ENCODE measurements at places on chromosomes 7 and 10.
A peak's percentile ranks its signal among the peaks of the same experiment; 100 is the strongest.

- peak overlapping the region; percentile 97 for H3K4me3 ChIP-seq
- peak overlapping the region; percentile 94 for H3K27ac ChIP-seq
- no peaks in the 10 kb centered on the region for H3K27me3 ChIP-seq
- H3K36me3 ChIP-seq, result no peaks in the 10 kb centered on the region
- ATAC-seq, result peak; percentile 30
Measured at GRCh38 chr7:30285067-30285535, 704 bp downstream of the ZNRF2 start.

DNA sequence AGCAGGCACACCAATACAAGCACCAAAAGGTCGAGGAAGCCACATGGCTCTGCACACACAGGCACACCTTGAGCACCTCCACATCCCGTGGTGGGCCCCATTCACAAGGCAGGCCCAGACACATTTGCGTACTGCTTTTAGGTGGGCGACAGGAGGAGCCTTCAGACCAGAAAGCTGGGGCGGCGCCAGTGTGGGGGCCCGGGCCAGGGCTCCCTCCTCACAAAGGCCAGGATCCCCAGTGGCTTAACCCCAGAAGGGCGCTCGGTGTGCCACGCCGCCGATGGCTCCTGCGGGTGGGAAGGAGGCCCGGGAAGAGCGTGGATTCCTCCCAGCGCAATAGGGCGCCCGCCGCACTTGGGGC lies 2.8 kb upstream of the SMARCD3 start:
- no peaks in the 10 kb centered on the region for H3K36me3 ChIP-seq
- H3K4me3 ChIP-seq, result peak overlapping the region; percentile 69
- H3K27me3 ChIP-seq, result no peaks in the 10 kb centered on the region
- H3K27ac ChIP-seq, result peak overlapping the region; percentile 96
- no peaks in the 10 kb centered on the region for H3K4me1 ChIP-seq
- ATAC-seq, result no peak

- ATAC-seq, result no peak
- H3K27ac ChIP-seq, result peak overlapping the region; percentile 97
- peak overlapping the region; percentile 92 for H3K4me3 ChIP-seq
- H3K36me3 ChIP-seq, result no peaks in the 10 kb centered on the region
- H3K27me3 ChIP-seq, result no peaks in the 10 kb centered on the region
Measured at GRCh38 chr7:144834641-144835144, 1.2 kb downstream of the TPK1 start.

GRCh38 chr7:155234950-155235789 lies 62.5 kb upstream of the INSIG1 start:
- no peaks in the 10 kb centered on the region for H3K4me1 ChIP-seq
- no peak overlapping the region for H3K27ac ChIP-seq
- H3K36me3 ChIP-seq, result no peaks in the 10 kb centered on the region
- ATAC-seq, result no peak
- H3K4me3 ChIP-seq, result no peak overlapping the region

GRCh38 chr7:130387628-130388403 lies 7.5 kb downstream of the CPA1 start:
- no peaks in the 10 kb centered on the region for H3K27me3 ChIP-seq
- no peak overlapping the region for H3K4me3 ChIP-seq
- ATAC-seq, result peak; percentile 61
- H3K27ac ChIP-seq, result no peak overlapping the region

DNA sequence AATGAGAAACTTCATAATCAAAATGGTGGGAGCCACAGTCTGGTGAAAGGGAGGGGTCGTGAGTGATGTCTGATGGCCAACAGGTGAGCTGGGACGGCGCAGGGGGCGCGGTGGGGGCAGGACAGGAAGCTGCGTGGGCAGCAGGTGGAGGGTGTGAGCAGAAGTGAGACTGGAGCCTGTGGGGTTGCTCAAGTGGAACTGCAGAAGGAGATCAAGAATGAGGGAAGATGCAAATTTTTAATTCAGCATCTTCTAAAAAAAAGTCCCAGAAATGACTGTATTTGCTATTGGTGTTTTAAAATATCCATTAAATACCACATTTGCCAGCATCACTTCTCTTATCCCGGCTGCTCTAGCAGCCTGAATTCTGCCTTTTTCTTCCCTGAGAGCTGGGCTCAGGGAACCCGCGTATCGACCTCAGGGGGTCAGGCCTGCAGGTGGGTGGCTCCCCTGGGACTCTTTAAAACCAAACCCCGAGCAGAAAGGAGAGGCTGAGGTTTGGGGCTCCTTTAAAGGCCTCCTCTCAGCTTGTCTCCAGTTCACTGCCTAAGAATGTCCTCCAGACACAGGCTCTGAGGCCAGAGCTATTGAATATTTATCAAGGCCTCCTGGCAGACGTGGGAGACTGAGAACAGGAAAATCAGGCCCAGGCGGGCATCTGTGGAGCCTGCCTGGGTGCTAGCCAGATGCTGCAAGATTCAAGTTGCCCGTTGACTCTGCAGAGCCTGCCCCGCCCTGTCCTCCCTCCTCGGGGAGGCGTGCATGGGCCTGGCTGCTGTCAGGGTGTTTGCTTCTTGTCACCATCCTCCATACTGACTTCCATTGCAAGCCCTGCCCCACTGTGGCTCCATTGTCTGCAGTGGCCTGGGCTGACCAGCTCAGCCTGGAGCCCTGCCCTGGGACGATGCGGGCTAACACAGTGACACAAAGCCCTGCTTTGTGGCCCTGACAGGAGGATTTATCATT lies 53.9 kb downstream of the SYPL1 start:
- peak; percentile 61 for ATAC-seq
- H3K27ac ChIP-seq, result peak overlapping the region; percentile 21
- no peaks in the 10 kb centered on the region for H3K27me3 ChIP-seq
- H3K36me3 ChIP-seq, result no peaks in the 10 kb centered on the region
- H3K4me1 ChIP-seq, result peaks cover 52% of the 10 kb centered on the region

GRCh38 chr10:34701194-34701593 lies 113.9 kb downstream of the PARD3 start:
- no peaks in the 10 kb centered on the region for H3K27me3 ChIP-seq
- no peak overlapping the region for H3K27ac ChIP-seq
- no peaks in the 10 kb centered on the region for H3K4me1 ChIP-seq
- no peak overlapping the region for H3K4me3 ChIP-seq
- ATAC-seq, result no peak
- H3K36me3 ChIP-seq, result peaks cover under 1% of the 10 kb centered on the region

- ATAC-seq, result no peak
- no peak overlapping the region for H3K27ac ChIP-seq
- H3K36me3 ChIP-seq, result no peaks in the 10 kb centered on the region
- H3K27me3 ChIP-seq, result no peaks in the 10 kb centered on the region
Measured at GRCh38 chr7:15424468-15424867, 137.3 kb downstream of the AGMO start.

DNA sequence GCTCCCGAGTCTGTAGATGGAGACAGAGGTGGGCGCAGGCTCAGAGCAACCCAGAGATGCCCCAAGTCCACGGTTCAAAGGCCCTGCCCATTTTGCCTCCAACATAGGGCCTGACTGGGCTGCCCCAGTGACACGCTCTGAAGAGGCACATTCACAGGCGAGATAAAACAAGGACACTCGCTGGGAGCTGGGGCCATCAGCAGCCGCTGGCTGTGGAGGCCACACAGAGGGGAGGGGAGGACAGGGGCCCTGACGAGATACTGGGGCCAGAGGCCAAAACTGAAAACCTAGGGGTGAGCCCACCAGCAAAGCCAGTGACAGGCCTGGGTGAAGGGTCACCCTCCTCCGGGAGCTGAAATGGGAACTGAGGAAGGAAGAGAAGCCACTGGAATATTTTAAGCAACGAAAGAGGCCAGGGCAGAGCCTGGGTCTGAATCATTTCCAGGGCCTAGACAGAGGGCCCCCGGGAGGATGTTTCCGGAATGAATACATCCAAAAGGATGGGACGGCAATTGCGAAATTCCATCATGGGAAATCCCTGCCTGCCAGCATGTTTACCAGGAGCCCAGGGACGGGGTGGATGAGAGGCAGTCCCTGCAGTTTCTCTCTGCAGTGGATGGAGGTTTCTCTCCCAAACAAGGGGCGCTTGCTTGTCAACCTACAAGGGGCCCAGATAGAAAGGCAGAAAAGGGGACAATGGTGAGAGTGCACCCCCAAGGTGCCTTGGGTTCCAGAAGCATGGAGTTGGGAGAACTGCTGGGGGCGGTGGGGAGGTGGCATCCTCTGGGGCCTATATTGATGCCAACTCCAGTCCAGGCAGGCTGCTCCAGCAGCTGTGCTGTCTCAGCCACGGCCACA lies 29.0 kb upstream of the HSPA12A start:
- peaks cover 32% of the 10 kb centered on the region for H3K4me1 ChIP-seq
- peak overlapping the region; percentile 53 for H3K27ac ChIP-seq
- peaks cover 24% of the 10 kb centered on the region for H3K27me3 ChIP-seq
- peak; percentile 78 for ATAC-seq

GRCh38 chr10:58991856-58992255 lies 184.6 kb upstream of the PHYHIPL start:
- no peaks in the 10 kb centered on the region for H3K36me3 ChIP-seq
- H3K27ac ChIP-seq, result no peak overlapping the region
- no peak for ATAC-seq
- H3K4me1 ChIP-seq, result no peaks in the 10 kb centered on the region
- no peaks in the 10 kb centered on the region for H3K27me3 ChIP-seq

GRCh38 chr10:96244354-96244753 lies 27.0 kb downstream of the BLNK start:
- ATAC-seq, result no peak
- no peaks in the 10 kb centered on the region for H3K36me3 ChIP-seq
- no peak overlapping the region for H3K4me3 ChIP-seq
- no peak overlapping the region for H3K27ac ChIP-seq
- no peaks in the 10 kb centered on the region for H3K27me3 ChIP-seq

DNA sequence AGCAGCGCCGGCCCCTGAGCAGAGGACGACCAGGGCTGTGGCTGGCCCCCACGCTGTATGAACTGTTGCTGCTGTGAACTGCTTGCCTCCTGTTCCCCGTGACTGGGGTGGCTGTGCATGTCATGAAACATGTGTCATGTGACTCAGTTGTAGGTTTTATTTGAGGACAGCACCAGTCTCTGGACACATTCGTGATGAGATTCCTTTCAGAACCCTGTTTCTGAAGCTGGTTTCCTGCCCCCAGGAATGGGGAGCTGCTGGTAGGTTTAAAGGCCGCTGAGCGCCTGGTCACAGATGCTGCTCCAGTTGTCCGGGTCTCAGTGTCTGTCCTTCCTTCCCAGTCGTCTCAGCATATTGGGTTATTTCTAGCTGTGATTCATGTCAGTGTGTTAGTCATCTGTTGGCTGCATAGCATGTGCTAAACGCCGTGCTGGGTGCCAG lies 79.1 kb upstream of the PPIF start:
- no peak for ATAC-seq
- H3K4me1 ChIP-seq, result no peaks in the 10 kb centered on the region
- H3K4me3 ChIP-seq, result no peak overlapping the region
- H3K27me3 ChIP-seq, result no peaks in the 10 kb centered on the region
- peaks cover 29% of the 10 kb centered on the region for H3K36me3 ChIP-seq
- no peak overlapping the region for H3K27ac ChIP-seq

GRCh38 chr7:8380130-8380529 lies 53.3 kb upstream of the NXPH1 start:
- no peaks in the 10 kb centered on the region for H3K4me1 ChIP-seq
- no peak overlapping the region for H3K27ac ChIP-seq
- no peaks in the 10 kb centered on the region for H3K27me3 ChIP-seq
- no peaks in the 10 kb centered on the region for H3K36me3 ChIP-seq

- H3K27ac ChIP-seq, result no peak overlapping the region
- H3K4me3 ChIP-seq, result no peak overlapping the region
- no peaks in the 10 kb centered on the region for H3K4me1 ChIP-seq
- no peaks in the 10 kb centered on the region for H3K27me3 ChIP-seq
- H3K36me3 ChIP-seq, result no peaks in the 10 kb centered on the region
Measured at GRCh38 chr10:35572583-35572982, 32.6 kb upstream of the GJD4 start.

DNA sequence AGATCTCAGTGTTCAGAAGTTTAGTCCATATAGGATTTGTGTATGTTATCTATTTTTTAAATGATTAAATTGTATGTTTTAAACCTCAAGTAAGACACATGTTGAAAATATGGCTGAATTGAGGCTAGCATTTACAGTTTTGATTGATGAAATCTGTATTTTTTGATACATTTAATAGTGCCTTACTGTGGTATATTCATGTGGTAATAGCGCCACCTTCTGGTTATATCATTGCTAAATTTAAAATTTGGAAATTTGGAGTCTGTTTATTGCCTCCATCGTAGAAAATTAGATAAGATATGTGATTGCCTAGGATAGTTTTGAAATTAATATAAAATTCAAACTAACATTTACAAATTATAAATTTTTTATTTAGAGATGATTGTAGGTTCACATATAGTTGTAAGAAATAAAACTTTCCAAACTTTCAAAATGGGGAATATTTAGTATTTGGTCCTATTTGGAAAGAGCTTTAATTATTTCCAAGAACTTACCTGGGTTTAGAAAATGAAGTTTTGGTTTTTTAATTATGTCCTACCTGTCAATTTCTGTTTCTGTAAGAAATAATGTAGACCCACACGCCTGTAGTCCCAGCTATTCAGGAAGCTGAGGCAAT lies 19.1 kb upstream of the ARMS2 start:
- H3K36me3 ChIP-seq, result no peaks in the 10 kb centered on the region
- ATAC-seq, result no peak
- no peaks in the 10 kb centered on the region for H3K27me3 ChIP-seq
- H3K27ac ChIP-seq, result no peak overlapping the region

DNA sequence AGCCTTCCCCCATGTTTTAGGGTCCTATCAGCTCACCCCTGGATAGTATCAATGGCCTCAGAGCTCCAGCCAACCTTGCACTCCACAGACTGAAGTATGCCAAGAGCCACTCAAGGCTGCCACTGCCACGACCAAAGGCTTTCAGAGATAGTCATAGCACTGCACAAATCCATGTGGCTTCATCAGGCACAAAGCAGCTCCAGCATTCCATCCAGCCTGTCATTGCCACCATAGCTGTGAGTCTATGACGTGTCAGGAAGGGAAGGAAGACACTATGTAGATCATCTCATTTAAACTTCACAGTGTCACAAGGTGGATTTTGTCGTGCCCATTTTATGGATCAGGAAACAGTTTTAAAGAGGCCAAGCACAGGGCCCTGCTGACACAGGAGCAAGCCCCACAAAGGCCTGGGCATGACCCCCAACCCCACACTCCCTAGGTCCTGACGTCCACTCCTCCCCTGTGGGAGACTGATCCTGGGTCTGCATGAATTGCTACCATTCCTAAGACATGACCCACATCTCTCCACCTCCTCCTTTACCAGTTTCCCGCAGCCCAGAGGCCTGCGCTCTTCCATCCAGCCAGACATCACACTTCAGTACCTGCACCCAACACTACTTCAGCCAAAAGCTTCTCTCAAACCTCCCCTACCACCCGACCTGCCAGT lies 119.4 kb downstream of the DIP2C start:
- no peak for ATAC-seq
- H3K4me3 ChIP-seq, result no peak overlapping the region
- H3K27me3 ChIP-seq, result no peaks in the 10 kb centered on the region
- peaks cover 72% of the 10 kb centered on the region for H3K4me1 ChIP-seq
- no peaks in the 10 kb centered on the region for H3K36me3 ChIP-seq

GRCh38 chr10:6916601-6917000 lies 336.5 kb upstream of the PRKCQ start:
- no peak overlapping the region for H3K27ac ChIP-seq
- no peak overlapping the region for H3K4me3 ChIP-seq
- ATAC-seq, result no peak
- no peaks in the 10 kb centered on the region for H3K27me3 ChIP-seq
- H3K36me3 ChIP-seq, result no peaks in the 10 kb centered on the region

Data from gastroesophageal sphincter (tissue), 4 donors.